ENCODE measurements at places on chromosomes 7 and 10. TPM values are rescaled to one million over a fixed set of nuclear protein-coding genes. Genes with fewer than 3 reads are reported as not detected.

The CDCA7L gene
- 10.1 TPM for total RNA-seq

DNA sequence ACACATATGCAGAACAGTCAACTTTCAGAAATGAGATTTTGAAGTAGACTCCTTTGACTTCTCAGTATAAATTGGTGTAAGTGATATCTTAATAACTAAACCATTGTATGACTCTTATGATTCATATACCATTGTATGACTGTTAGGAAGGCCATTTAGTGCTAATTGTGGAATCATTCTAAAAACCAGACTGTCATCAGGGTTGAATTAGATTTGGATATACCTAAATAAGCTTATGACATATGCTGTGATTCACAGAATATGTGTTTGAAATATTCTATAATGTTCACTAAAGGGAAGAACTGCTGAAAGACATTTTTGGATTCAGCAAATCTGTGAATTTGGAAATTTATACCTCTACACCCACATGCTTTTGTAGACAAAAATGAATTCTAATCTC, 438.1 kb downstream of the MDFIC start:
- no peak overlapping the region for H3K27ac ChIP-seq
- no peak overlapping the region for H3K4me3 ChIP-seq
- H3K27me3 ChIP-seq = no peaks in the 10 kb centered on the region
- no peaks in the 10 kb centered on the region for H3K4me1 ChIP-seq
- DNase-seq = no peak

The SUMF2 gene
- 202 TPM for total RNA-seq

DNA sequence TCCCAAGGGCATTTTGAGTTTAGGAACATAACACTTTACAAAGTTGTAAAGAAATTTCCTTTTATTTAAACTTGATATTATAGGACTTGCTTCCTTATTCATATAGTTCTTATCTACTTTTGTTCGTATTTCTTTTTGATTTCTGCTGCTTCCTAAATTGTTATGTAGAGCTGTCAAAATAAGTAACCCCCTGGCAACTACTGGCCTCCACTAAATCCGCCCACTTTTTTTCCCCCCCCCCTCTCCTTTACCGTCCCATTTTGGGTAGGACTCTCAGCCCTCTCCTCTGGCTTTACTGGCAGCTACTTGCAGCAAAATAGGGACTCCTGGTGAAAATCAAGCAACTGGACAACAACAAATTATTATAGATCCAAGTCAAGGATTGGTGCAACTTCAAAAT, 1.1 kb downstream of the SP4 start:
- H3K27ac ChIP-seq = no peak overlapping the region
- peaks cover 10% of the 10 kb centered on the region for H3K4me1 ChIP-seq
- peak overlapping the region; percentile 75 for H3K4me3 ChIP-seq
- no peaks in the 10 kb centered on the region for H3K27me3 ChIP-seq
- DNase-seq = no peak

The SLC18A2 gene
- total RNA-seq = 4.6 TPM

DNA sequence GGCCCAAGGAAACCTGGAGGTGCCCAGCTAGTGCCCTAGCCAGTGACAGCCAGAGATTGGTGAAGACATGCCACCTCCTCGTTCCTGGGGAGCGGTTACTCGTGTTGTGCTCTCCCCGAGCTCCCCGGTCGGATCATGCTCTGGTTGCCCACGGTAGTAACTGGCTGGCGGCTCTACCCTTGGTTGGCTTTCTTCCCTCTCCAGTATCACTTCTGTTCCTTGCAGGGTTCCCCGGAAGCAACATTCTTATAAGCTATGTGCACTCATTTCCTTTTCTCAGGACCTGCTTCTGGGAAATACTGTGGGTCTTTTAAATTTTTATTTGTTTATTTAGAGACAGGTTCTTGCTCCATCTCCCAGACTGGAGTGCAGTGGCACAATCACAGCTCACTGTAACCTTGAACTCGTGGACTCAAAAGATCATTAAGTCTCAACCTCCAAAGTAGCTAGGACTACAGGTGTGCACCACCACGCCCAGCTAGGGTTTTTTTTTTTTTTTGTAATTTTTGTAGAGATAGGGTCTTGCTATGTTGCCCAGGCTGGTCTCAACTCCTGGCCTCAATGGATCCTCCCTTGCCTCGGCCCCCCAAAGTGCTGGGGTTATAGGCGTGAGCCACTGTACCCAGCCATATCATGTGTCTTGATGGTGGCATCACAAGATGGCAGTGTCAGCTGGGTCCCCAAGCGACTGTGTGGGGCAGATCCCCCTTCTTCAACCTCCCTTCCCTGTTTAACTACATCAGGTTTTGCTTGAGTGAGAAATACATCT, 6.9 kb upstream of the CALHM1 start:
- no peaks in the 10 kb centered on the region for H3K4me1 ChIP-seq
- no peak overlapping the region for H3K4me3 ChIP-seq
- H3K36me3 ChIP-seq = no peaks in the 10 kb centered on the region
- no peak overlapping the region for H3K27ac ChIP-seq
- no peaks in the 10 kb centered on the region for H3K27me3 ChIP-seq
- DNase-seq = no peak

Measured in kidney (tissue), 22 donors.